ENCODE measurements at places on chromosomes 1 and 21.

GRCh38 chr1:147252540-147252939 is 10.1 kb downstream of the CHD1L start:
- DNase-seq, result no peak

- DNase-seq, result no peak
These were observed 18.4 kb downstream of the RSPO1 start for GRCh38 chr1:37616330-37616729.

DNA sequence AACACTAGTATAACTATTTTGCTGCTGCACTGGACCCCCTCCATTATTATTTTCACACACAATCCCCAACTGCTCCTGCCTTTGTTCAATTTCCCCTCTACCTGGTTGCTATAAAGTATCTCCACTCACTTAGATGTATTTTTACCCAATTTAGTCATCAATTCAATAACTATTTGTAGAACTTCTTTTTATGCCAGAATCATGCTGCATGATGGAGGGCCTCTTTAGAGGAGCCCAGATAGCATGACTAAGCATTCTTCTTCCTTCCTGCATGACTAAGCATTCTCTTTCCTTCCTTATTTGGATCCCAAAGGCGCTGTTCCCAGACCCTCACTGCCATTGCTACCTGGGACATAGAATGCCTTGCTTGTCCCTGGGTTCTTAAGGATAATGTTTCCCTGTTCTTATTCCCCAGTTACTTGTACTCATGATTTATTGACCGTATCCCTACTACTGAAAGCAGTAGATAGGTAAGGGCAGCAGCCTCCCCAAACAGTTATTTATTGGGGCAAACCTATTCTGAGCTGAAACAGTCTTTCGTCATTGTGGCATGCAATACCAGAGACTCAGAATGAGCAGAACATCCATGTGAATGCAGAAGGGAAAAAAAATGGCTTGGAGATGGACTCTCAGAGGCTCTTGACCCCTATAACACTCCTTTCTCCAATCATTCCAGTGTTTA is 89.3 kb upstream of the AKT3 start:
- DNase-seq, result no peak

DNA sequence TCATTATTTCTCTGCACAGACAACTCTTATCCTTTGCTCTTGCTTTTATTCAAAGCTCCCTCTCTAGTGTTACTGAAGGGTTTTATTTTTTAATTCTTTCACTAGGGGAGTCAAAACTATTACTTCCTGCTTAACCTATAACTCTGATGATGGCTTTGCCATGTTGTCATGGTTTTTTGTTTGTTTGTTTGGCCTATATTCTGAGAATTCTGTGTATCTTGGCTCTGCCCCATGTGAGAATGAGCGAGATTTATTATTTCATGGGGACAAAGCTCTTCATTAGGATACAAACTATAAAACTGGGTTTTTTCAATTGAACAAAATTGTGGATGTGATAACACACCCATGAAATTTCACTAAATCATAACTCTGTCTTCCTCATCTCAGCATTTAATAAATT is 190.5 kb upstream of the C1orf105 start:
- no peak for DNase-seq

DNA sequence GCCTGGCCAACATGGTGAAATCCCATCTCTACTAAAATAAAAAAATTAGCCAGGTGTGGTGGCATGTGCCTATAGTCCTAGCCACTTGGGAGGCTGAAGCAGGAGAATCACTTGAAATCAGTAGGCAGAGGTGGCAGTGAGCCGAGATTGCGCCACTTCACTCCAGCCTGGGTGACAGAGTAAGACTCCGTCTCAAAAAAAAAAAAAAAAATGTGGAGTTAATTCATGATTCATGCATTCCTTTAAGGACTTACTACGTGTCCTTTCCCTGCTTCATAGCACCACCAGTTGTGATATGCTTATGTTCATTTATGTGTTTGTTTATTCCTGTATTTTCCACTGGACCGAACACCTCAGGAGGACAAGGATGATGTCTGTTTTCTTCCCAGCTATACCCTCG is 12.7 kb upstream of the PRELP start:
- no peak for DNase-seq

DNA sequence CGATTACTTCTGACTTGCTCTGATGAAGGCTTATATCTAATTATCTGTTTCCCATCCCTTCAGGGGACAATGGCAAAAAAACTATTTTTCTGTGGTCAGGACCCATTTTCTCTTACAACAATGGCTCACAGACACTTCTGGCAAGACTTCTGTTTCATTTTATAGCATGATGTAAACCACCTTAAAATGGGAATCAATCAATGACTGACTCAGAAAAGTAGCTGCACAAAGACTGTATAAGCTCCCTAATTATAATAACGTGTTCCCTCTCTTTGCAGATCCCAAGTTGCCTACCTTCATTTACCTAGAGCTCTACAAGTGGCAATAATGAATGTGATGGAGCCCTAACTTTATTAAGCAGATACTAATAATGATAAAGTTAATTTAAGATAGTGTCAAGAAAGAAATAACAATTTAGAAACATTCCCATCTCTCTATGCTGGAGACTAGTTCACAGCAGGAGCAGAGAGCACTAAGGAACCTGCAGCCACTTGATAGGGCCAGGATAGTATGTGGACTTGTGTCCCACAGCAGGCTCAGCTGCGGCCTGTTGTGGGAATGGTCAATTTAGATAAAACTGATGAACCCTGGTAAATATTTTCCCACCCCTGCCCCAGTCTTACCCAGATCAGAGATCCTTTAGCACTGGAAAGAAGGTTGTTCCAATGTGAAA is 538 bp downstream of the GBP2 start:
- DNase-seq, result no peak

DNA sequence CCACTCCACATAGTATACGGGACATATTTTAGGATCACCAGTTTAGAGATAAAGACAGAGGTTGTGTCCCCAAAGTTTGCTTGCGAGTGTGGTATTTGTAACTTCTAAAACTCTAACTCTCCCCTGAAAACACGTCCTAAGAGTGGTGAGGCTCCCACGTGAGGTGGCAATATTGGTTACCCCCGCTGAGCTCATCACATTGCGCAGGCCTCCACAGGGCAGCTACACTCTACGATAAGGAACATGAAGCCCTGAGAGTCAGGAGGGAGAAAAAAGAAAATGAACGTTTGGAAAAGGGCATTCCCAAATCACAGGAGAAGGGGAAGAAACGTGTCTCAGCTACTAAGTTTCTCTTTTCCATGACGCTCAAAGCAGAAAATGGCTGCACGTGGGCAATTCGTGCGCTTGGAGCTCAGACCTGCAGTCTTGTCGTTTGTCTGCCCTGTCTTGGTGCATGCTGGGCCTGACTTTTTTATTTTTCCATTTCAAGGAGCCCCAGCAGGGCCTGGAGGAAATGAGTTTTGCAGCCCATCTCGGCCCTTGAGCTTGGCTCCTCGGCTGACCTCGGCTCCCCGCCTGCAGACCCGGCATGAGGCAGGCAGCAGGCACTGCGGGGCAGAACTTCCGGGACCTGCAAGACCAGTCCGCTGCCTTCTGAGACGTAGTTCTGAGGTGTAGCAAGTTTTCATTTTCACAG is 25.7 kb downstream of the ERG start:
- DNase-seq, result no peak

DNA sequence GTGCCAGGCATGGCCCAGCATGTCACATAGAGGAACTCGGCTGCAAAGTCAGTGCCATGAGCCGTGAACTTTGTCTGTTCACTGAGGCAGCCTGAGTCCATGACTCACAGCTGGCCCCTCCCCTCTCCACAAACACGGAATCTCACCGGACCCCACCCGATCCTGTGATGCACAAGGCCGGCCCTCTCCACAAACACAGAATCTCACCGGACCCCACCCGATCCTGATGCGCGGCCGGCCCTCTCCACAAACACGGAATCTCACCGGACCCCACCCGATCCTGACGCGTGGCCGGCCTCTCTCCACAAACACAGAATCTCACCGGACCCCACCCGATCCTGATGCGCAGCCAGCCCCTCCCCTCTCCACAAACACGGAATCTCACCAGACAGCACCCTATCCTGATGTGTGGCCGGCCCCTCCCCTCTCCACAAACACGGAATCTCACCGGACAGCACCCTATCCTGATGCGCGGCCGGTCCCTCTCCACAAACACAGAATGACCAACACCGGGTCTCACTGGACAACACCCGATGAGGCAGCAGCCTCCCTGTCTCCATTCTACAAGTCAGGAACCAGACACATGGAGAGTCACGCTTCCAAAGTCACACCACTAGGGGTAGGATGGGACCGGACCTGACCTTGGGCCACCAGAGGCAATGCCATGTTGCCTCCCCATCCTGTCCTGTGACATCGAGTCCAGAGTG is 39.6 kb upstream of the GPR153 start:
- DNase-seq, result no peak

DNA sequence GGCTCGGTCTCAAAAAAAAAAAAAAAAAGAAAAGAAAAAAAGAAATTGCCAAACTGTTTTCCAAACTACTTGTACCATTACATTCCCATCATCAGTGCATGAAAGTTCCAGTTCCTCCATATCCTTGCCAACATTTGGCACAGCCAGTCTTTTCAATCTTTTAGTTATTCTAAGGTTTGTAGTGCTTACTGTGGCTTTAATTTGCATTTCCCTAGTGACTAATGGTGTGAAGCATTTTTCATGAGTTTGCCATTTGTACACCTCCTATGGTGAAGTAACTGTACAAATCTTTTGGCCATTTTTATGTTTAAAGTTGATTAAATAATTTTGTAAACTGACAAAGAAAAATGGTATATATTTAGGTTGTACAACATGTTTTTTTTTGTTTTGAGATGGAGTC is 70.7 kb downstream of the DEGS1 start:
- DNase-seq, result no peak

DNA sequence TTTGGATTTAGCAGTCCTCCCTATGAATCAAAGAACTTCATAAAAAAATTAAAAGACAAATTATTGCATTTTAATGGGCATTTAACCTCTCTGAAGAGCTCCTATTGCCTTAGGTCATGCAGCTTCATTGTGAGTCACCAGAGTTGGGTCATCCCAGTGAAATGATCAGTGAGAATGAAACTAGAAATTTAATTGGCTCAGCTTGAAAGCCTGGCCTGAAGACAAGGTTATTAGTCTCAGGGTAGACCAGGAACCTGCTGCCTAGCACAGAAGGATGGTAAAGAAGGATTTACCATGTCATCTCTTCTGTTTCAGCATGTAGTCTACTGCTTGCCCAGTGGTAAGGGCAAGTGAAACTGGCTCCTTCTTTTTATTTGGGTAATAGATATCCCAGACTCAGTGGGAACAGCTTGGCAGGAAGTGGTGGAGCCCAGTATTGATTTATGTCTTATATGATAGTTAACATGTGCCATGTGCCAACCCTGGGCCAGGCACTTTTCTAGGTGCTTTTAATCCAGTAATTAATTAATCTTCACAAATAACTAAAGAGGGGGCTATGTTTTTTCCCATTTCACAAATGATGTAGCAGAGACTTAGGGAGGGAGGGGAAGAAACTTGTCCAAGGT is 23.6 kb downstream of the LAMC2 start:
- DNase-seq, result no peak

GRCh38 chr1:57269630-57270225 is 154.1 kb downstream of the DAB1 start:
- DNase-seq, result no peak

GRCh38 chr1:173853074-173853473 is 14.7 kb downstream of the GAS5 start:
- DNase-seq, result no peak

- no peak for DNase-seq
These were observed 248.3 kb downstream of the NUF2 start for GRCh38 chr1:163570071-163570470.

GRCh38 chr21:43340491-43341377 is 86.2 kb downstream of the SIK1 start:
- no peak for DNase-seq

- no peak for DNase-seq
These were observed 4.5 kb downstream of the RHOU start for GRCh38 chr1:228739826-228740225.

DNA sequence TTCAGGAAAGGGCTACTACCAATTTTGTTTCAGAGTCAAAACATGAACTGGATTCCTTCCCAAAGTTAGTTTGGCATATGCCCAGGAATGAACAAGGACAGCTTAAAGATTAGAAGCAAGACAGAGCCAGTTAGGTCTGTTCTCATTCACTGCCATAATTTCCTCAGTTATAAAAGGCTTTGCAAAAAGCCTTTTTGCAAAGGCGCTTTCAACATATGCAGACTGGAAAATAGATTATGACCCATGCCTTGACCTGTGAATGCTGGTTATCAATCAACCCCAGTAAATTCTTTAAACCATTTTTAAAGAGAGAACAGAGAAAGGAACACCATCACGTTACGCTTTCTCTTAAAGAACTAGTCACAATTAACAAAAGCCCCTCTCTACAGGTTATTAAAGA is 1.7 kb upstream of the FRRS1 start:
- DNase-seq, result no peak

DNA sequence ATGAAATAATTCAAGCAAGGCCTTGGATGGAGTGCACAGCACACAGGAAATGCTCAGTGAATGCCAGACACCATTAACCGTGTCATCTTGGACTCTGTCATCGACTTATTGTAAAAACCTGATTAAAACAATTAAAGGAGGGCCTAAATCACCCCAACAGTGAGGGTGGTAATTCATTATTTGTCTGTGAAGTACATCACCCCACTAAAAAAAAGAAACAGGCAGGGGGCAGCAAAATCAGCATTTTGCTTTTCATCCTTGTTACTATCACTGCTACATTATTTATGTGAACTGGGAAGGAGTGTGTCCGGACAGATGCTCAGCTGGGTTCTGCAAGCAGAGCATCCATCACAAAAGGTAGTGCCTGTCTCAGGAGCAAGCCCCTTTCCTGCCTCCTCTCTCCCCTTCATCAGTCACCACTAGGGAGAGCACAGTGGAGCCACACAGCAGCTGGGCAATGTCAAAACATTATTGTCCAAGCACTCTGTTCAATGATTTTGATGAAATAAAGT is 98.5 kb downstream of the RERE start:
- DNase-seq, result no peak

DNA sequence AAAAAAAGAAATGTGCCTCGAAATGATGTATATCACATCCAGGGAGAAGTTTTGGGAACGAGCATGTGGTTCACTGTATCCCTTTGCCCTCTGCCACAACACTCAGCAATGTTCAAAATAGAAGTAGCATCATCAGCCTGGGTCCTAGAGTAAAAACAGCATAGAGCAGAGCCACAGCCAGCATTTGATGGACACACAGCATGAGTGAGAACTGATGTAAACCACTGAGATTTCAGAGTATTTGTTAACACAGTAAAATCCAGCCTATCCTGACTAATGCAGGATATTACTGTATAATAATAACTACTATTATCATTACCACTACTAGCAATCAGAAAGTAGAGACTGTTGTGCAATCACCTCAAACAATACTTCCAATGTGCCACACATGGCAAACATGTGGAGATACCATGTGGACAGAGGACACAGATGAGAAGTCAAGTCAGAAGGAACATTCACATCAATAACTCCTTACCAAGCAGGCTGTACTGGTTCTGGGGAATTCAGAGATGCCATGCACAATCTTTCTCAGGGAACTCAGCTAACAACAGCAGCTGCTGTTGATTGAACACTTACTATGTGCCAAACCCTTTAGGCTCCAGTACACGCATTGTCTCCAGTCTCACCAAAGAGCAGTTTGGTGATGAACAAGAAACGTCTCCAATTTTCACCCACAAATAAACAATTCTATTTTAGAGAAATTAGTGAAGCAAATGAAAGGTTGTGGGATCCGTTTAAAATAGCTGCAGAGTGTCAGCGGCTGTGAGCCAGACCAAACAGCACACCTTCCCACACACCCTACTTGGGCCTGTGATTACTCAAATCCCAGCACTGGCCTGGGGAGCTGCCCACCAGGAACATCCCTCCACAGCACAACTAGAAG is 16.6 kb upstream of the GFI1 start:
- DNase-seq, result no peak
